Naive thymus-derived CD4-positive, alpha-beta T cell (primary cell): ENCODE measurements at places on chromosomes 3 and 15. TPM values are rescaled to one million over a fixed set of nuclear protein-coding genes. Genes with fewer than 3 reads are reported as not detected.
A peak's percentile ranks its signal among the peaks of the same experiment; 100 is the strongest.

DNA sequence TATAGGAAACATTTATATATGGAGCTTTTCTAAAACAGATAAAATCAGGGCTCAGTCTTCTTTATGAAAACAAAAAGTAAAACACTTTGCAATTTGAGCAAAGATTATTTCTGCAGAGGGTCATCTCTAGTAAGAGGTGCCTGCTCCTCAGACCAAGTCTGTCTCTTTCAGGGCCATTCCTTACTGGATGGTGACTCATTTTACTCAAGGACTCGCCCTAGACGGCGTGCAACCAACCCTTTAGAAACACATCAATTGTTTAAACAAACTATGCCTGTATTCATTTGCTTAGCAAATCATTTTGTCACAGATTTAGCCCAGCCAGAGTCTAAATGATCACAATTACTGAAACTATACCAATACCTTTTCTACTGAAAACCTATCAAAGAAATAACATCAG is 242.8 kb upstream of the ICE2 start:
- no peak for DNase-seq

GRCh38 chr3:180631317-180631716 is 29.4 kb downstream of the TTC14 start:
- DNase-seq, result no peak

- no peak for DNase-seq
Observed at GRCh38 chr3:152043620-152044019, 170.2 kb downstream of the SUCNR1 start.

DNA sequence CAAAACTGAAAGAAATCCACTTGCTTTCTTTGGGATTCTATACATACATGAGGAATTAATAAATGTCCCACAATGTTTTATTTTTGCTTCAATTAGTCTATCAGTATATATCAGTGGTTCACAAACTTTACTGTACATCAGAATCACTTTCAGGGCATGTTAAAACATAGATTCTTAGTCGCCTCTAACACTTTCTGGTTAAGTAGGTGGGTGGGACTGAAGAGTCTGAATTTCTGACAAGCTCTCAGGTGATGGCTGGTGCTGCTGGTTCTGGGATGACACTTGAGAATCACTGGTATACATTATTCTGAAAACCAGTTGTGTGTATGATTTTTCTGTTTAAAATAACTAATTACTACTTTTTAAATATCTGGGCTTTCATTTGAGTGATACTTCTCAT is 393.3 kb downstream of the TBC1D5 start:
- DNase-seq, result no peak

DNA sequence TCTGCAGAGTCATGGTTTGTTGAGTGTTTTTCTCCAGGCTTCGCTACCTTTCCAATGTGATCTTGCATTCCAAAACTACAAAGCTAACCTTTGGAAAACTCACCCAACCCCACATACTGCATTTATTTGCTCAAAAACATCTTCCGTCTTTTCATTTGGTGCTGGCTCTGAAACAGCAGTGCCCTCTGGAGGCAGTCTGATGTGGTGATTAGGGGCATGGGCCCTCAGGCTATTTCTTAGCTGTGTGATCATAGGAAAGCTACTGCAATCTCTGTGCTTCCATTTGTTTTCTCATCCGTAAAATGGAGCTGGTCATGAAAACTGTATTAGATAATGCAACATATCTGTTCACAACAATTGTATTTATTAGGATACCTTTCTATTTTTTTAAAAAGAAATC is 47.0 kb downstream of the MTHFS start:
- DNase-seq, result no peak

- DNase-seq, result peak; percentile 39
Observed at GRCh38 chr3:37956723-37957538, 33.7 kb upstream of the VILL start.

DNA sequence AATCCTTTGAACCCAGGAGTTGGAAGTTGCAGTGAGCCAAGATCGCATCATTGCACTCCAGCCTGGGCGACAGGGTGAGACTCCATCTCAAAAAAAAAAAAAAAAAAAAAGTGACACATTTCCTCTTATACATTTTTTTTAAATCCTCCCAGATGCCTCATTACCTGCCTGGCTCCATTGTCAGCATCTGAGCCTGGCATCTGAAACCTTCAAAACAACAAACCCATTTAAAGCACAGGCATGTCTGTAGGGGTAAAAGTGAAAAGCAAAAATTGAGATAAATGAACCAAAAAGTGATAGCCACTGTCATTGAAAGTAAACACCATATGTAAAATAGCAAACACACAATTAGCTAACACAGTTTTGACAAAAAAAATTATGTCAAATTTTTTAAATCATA is 38.6 kb downstream of the OSBPL10 start:
- no peak for DNase-seq

GRCh38 chr3:47685037-47685436 is 96.7 kb downstream of the SMARCC1 start:
- no peak for DNase-seq

GRCh38 chr3:189625572-189625971 is 5.6 kb upstream of the TP63 start:
- DNase-seq, result no peak

DNA sequence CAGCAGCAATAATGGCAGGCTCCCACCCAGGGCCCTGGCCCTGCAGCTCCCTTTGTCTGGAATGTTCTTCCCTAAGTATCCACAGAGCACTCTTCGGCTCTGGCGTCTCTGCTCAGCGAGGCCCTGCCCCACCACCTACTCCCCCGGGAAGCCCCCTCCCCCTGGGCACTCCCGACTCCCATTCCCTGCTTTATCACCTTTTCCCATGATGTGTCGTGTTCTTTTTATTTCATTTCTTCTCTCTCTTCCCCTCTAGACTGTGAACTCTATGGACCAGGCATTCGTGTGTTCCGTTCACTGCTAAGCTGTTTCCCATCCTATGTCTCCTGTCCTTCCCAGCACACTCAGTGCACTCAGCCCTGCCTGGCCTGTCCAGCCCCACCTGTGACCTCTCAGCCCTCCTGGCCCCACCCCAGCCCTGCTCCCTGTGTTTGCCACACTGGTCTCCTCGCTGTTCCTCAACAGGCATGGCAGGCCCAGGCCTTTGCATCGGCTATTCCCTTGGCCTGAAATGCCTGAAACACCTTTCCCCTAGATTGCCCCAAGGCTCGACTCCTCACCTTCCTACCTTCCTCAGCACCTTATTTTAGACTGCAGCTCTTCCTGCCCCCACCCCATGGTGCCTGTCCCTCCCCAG is 107.4 kb downstream of the TPRA1 start:
- DNase-seq, result no peak

- no peak for DNase-seq
Observed at GRCh38 chr15:90479656-90480055, 50.1 kb upstream of the CRTC3 start.

DNA sequence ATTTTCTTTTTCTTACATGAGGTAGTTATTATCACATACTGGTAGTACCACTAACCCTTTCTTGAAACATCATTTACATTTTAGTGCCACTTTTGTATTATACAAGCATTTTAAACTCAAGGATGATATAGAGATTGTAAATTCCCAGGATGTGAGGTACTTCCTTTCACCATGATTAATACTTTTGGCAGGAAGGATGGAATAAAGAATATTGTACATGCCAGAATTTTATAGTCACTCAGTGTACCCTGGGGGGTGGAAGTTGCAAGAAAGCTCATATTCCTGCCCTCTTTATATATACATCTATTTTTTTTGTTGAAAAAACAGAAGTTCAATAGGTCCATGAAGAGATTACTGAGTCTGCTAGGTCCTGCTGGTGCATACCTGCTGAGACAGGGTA is 141.0 kb upstream of the PLSCR5 start:
- DNase-seq, result no peak

GRCh38 chr15:95113041-95113440 is 881.7 kb downstream of the MCTP2 start:
- no peak for DNase-seq

DNA sequence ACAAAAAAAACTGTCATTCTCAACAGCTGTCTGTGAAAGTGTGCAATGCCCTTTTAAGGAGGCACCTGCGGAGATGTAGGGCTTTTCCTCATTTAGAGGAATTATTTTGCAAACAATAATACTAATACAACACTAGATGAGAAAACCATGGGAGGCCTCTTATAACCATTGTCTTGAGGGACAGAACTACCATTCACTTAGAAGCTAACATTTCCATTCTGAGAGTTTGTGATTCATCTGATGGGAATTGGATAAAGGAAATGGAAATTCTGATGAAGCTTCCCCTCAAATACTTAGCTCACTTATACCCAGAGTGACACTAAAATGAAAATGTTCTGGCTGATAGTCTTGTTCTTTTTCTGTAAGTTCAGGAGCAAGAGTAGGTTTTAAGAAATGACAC is 147.7 kb downstream of the CADPS start:
- no peak for DNase-seq

- no peak for DNase-seq
Observed at GRCh38 chr3:189512821-189513220, 118.4 kb upstream of the TP63 start.

DNA sequence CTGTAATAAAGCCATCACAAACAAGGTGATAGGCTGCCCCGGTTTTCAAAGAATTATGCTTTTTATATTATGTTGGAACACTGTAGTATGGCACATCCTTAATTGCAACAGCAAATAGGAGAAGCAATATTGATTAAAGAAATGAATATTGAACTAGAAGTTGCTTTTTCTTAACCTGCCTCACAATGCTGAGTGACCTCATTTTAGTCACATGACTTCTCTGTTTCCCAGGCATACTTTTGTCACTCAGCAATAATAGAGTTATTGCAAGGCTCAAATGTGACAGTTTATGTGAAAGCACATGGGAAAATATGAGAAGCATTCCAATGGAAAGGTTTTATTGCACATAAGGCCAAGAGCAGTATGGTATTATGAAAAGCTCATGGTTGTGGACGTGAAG is 400.7 kb downstream of the FGF12 start:
- no peak for DNase-seq

DNA sequence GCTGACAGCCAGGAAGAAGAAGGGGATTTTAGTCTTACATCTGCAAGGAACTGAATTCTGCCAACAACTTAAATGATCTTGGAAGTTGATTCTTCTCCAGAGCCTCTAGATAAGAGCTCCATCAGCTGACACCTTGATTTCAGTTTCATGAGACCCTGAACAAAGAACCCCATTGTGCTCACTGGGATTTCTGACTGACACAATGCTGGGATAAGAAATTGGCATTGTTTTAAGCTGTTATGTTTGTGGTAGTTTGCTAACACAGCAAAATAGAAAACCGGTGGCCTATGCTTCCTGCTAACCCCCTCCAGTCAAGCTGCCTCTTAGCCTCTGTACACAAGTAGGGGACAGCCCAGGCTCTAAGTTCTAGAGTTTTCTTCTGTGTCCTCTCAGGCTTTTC is 36.2 kb downstream of the MASP1 start:
- DNase-seq, result no peak

- DNase-seq, result no peak
Observed at GRCh38 chr3:59775761-59776325, 726.0 kb upstream of the CFAP20DC start.

DNA sequence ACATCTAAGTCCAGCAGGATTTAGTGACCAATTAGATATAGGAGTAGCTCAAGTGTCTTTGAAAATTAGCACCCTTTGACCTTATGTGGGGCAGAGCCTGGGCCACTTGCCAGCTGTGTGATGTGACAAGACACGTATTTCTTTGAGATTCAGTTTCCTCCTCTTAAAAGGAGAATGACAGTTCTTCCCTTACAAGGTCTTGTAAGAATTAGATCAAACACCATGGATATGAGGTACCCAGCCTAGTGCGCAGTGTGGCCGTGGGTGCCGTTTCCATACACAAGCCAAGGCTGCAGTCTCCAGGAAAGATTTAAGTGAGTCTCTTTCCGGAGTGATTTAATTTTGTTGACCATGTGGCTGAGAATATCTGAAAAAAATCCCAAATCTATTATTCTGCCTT is 46.3 kb downstream of the ARHGAP31 start:
- no peak for DNase-seq

- no peak for DNase-seq
Observed at GRCh38 chr15:89670971-89671560, 8.1 kb downstream of the PLIN1 start.

DNA sequence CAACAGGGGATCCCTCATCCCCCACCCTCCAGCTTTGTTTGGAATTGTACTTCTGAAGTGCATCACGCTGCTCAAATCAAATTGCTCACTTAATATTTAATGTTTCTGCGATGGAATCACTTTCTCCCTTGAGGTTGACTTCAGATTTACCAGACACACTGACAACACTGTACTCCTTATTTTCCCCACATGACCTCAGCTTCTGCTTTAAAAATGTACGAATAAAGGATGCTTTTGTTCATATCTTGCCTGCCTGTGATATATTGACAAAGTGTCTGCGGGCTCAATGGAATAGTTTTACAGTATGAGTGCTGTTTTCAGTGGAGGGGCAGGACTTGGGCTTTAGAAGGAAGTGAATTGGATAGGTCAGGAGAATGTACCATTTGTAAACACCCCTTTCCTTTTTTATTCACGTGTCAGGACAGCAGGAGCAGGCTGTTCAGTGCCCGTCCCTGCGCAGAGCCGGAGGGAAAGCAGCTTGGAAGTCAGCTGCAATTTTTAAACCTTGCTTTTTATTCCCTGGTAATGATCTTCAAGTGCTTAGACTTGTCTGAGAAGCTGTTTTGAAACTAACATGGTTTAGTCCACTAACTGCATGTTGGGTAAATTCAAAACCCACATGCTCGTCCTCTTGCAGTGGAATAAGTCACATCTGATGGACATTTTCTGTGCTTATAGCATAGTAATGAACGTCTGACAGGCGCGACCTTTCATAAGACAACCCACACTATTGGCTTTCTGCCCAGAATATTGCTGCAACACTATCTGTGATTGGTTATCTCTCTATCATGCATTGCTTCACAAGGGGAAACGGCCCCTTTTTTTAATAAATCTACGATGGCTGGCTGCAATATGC is 29.9 kb downstream of the MBNL1 start:
- peak; percentile 76 for DNase-seq

DNA sequence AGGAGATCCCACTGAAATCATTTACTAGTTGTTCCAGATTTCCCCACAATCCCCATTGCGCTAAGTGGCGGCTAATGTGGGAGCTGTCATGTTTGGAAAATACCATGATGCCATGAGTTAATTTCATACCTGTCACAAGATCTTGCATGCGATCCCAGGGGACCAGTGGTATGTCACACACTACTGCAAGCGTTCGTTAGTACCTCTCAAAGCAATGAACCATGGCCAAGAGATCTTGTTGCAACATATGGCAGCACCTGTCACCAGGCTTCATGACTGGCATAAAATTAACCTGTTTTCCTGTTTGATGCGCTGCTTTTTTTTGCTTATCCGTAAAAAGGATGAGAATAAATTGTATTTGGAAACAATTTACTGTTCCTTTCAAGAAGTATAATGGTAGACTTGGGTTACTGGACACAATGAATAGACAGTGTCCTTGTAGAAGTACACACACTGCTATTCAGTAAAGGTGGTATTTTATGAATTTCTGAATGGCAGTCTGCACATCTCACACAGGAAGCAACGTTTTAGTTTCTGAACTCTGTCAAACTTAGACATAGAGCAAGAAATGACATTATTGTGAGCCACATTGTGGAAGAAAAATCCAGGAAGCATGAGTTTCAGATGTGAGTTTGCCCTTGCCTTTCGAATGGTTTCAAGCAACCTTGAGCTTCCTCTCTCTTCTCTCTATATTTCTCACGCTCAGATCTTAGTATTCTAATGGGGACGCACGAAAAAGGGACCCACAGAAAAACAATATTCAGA is 81.9 kb downstream of the CHL1 start:
- no peak for DNase-seq

- DNase-seq, result peak; percentile 64
Observed at GRCh38 chr3:160225176-160226025, at the start of gene C3orf80. TSS of gene C3orf80 (plus strand) at chr3:160225422. CDS start at chr3:160225636, 214 bp downstream.

Gene CELF6
- 2.9 TPM for total RNA-seq

Gene ZNF860
- total RNA-seq, result not detected

Gene GPR62
- not detected for total RNA-seq

Gene PLA2G4E
- not detected for total RNA-seq

Gene MED12L
- total RNA-seq, result 0.68 TPM

Gene GOLGA8F
- not detected for total RNA-seq

Gene ADGRG7
- total RNA-seq, result not detected

Gene SHC4
- total RNA-seq, result 1.2 and 1.3 TPM in 2 replicates
